ENCODE measurements at places on chromosomes 13 and 19.

GRCh38 chr19:3028305-3029064 is 595 bp downstream of the TLE2 start:
- DNase-seq, result no peak

- DNase-seq, result no peak
These were observed 350.7 kb downstream of the LMO7 start for GRCh38 chr13:75986818-75987217.

DNA sequence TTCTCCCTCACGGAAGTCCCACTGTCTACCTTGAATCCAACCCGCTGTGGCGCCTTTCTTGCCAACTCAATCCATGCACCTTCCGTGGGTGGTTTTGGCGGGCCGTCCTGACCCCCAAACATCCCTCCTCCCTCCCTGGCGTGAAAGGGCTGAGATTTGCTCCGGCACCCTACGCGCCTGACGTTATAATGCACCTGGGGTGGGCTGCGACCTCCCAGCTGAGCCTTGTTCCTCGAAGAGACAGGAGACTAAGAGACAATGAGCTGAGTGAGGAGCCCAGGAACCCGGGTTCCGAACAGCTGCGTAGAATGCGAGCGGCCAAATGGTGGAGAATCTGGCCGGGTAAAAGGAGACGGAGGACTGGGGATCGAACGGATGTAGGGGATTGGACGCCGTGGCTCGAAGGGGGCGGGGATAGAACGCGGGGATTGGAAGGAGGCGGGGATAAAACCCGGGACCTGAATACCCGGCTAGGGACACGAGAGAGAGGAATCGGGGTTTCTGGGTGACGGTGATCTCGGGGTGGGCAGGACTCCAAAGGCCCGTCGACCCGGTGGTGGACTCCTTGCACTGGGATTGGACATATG is at the start of gene CPT1C:
Gene CPT1C, plus strand, starts transcription at position 461 of the 587 bp plus-strand sequence. CDS start 1,137 bp downstream, outside the sequence.
- peak; percentile 45 for DNase-seq

- DNase-seq, result no peak
These were observed 3.4 kb downstream of the PLIN5 start for GRCh38 chr19:4531562-4532165.

- no peak for DNase-seq
These were observed 259.0 kb downstream of the NALCN start for GRCh38 chr13:101157261-101157660.

DNA sequence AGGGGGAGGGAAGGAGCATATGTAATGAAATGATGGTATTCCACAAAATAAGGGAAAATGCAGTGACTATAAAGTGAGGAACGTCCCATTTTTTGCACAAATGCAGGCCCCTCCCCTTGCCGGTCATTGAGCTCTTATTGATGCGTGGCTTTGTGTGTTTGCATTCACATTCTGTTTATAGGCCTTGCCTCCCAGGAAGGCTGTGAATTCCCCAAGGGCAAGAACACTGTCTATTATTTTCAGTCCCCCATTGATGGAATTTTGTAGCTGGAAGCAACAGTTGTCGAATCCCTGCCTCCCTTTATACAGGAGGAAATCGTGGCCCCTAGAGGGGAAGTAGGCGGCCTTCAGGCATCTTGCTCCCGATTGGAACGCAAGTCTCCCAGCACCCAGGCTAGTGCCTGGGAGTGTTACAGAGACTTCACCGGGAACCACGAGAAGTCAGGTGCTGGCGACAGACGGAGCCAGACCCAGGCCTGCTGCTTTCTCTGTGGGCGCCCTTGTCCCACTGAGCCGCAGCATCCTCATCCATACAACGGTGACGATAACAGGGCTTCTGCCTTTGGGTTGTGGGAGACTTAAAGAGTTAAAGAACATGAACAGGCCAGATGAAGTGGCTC is 6.9 kb downstream of the SBSN start:
- no peak for DNase-seq

- DNase-seq, result no peak
These were observed 4.2 kb upstream of the ATP12A start for GRCh38 chr13:24675806-24676570.

DNA sequence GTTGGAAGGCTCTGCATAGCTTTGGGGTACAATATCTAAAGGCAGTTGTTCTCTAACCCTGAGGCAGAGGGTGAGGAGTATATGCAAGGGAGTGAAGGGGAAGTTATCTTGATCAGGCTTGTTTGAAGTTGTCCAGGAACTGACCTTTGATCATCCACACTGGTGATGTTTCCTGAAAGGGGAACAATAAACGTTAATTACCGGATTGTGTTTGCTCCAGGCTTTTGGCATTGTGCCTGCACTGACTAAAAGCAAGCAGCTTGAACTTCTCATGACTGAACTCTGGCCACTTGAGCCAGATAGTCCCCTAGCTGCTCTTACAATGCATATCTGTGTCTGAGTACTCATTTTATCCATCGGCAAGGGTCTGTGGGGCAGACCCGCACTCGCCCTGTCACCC is 27.0 kb upstream of the ZNF726 start:
- DNase-seq, result no peak

GRCh38 chr13:20714161-20714560 is 10.7 kb downstream of the IL17D start:
- DNase-seq, result no peak

DNA sequence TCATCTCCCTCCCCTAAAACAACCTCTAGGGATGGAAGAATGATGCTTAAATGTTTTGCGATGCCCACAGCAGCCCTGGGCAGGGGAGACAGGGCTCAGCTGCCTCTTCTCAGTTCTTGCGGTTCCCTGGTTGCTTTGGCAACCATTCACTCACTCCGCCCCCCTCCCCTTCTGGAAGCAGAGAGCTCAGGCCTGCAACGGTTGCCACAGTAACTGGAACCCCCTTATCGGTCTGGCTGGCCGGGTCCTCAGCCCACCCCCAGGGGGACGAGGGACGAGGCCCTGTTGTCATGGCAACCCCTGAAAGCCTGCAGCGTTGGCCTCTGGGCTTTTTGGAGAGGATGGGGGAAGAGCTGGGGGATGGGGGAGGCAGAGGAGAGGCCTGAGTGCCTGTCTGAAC is 19.5 kb downstream of the NOVA2 start:
- no peak for DNase-seq

- no peak for DNase-seq
These were observed 93.9 kb downstream of the GADD45B start for GRCh38 chr19:2569596-2570465.

GRCh38 chr13:71118779-71119364 is 748.1 kb downstream of the DACH1 start:
- no peak for DNase-seq

GRCh38 chr13:98821372-98822224 is 69.1 kb upstream of the SLC15A1 start:
- no peak for DNase-seq

- no peak for DNase-seq
These were observed 170.0 kb upstream of the TSHZ3 start for GRCh38 chr19:31519256-31519655.

GRCh38 chr13:113474179-113474578 is 16.3 kb downstream of the DCUN1D2 start:
- no peak for DNase-seq

GRCh38 chr13:83780227-83780626 is 102.0 kb downstream of the SLITRK1 start:
- DNase-seq, result no peak

DNA sequence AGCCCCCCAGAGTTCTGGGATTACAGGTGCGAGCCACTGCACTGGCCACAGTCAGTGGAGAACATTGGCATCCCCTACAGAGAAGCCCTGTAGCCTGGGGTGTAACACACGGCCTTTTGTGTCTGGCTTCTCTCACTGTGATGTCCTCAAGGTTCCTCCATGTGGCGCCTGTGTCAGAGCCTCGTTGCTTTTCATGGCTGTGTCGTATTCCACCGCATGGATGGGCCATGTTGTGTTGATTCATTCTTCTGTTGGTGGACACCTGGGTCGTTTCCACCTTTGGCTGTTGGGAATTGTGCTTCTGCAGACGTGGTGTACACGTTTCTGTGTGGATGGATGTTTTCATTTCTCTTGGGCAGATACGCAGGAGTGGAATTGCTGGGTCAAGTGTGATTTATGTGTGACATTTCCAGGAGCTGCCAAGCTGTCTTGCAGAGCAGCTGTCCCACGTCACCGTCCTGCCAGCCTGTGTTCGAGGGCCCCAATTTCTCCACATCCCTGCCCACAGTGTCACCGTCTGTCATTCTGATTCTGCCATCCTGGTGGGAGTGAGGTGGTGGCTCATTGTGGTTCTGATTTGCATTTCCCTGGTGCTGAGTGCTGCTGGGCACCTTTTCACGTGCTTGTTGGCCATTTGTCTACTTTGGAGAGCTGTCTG is 59.4 kb downstream of the KDM4B start:
- no peak for DNase-seq

- DNase-seq, result no peak
These were observed 13.2 kb downstream of the EHD2 start for GRCh38 chr19:47726467-47726866.

DNA sequence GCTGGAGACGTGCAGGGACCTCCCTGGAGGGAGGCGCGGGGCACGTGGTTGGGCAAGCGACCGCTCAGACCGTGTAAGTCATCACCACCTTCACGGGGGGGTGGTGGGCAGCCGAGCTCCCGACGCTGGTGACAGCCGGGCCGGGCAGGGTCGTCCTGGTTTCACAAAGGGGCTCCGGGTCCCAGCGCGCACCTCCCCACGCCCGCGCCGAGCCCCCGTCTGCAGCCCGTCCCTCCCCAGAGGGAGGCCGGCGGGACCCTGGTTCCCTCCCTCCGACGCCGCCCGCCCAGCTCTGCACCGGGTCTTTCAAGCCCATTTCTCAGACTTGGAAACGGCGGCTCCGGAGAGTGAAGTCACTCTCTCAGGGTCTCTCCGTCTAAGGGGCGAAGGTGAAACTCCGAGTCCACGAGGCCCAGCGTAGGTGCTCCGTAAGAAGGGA is 729 bp upstream of the ARID3A start:
- DNase-seq, result no peak

GRCh38 chr19:10895363-10895762 is 24.0 kb downstream of the CARM1 start:
- DNase-seq, result no peak

DNA sequence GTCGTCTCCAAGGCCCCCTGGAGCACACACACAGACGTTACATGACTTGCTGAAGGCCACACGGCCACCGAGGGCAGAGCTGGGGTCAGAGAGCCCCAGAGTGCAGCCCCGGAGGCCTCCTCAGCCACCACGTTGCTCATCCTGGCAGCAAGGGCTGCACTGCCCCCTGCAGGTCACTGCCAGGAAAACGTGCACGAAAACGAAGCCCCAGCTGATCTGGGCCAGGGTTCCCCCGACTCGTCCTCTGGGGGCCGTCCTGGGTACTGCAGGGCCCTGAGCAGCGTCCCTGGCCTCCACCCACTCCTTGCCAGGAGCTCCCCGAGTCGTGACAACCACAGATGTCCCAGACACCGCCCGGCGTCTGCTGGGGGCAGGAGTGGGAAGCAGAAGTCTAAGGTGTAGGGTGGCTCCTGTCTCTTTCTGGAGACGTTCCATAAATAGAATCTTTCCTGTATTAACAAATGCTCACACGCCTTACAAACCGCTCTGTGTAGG is 3.4 kb downstream of the TPGS1 start:
- DNase-seq, result peak; percentile 92

DNA sequence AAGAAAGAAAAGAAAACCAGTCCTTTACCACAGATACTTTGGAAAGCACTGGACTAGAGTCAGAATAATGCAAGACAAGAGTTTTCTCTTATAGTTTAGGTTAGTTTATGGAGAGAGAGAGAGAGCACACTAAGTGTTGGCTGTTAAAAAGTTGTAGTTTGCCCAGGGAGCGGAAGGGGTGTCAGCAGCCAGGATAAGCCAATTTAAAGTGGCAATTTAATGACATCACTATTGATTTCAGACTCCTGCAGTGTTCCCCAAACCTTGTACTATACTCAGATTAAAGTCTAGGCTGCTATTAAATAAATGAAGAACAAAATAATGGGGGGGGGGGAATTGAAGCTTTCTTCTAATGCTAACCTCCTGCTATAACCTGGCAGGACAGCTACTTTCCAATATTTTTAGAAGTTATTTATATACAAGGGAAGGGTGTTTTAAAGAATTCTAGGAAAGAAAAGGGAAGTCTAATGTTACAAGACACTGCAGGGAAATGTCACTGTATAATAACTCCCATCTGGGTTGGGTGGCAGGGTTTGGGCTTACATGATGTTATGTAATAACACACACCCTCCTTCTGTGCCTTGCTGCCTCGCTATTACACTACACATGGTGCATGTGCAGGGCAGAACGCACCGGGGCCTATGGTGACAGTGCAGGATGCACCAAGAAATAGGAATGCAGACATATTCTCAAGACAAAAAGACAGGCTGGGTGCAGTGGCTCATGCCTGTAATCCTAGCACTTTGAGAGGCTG is 19.9 kb downstream of the TPT1 start:
- DNase-seq, result no peak

GRCh38 chr19:464208-464545 is 3.3 kb upstream of the SHC2 start:
- DNase-seq, result no peak

GRCh38 chr13:84903391-84903790 is 895.8 kb downstream of the SLITRK6 start:
- DNase-seq, result no peak

- no peak for DNase-seq
These were observed 24.6 kb downstream of the CAB39L start for GRCh38 chr13:49419276-49419675.

DNA sequence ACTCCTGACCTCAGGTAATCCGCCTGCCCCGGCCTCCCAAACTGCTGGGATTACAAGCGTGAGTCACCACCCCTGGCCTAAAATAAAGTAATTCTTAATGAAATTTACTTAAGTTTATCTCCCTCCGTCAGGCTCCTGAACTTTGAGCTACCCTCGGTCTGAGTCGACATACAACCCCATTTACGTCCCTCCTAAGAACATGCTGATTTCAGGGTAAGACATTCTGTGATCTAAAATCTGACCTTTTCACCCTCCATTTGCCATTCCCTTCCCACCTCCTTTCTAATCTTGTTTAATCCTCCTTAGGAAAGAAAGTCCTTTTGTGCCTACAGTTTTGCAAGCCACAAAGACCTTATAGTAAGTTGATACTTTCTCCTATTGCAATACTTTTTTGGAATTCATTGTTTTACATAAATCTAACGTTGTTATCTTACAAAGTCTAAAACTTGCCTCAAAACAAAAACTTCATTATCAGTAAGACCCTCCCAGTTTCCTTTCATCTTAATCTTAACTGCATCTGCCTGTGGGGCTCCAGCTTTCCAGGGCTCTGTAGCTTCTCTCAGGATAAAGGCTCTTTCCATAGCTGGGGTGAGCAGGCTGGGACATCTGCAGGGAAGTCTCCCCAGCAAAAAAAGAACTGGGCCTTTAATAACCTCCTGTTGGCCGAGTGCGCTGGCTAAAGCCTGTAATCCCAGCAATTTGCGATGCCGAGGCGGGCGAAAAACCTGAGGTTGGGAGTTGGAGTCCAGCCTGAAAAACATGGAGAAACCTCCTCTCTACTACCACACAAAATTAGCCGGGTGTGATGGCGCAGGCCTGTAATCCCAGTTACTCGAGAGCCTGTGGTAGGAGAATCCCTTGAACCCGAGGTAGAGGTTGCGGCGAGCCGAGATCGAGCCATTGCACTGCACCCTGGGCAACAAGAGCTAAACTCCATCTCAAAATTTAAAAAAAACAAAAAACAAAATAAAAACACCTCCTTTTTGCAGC is 143.1 kb downstream of the ZNF737 start:
- no peak for DNase-seq
